Activated naive CD4-positive, alpha-beta T cell (primary cell): ENCODE measurements at places on chromosomes 13 and 19.

- DNase-seq = no peak
Observed at GRCh38 chr13:47372751-47373150, 475.9 kb upstream of the HTR2A start.

DNA sequence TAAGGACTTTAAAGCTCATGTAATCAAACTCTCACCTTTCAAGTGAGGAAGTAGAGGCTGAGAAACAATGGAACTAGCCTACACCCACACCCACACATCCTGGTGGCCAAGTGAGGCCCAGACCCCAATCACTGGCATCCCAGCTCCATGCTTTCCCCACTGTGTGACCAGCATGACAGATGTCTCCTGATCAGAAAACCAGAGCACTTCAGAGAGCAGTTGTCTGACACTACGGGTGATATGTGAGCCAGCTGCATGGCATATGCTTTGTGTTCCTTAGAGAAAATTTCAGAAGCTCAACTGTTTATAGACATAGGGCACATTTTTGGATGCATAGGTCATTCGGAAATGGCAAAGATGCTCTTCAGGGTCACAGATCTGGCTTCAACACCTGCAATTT, 315.2 kb downstream of the NDFIP2 start:
- DNase-seq = no peak

DNA sequence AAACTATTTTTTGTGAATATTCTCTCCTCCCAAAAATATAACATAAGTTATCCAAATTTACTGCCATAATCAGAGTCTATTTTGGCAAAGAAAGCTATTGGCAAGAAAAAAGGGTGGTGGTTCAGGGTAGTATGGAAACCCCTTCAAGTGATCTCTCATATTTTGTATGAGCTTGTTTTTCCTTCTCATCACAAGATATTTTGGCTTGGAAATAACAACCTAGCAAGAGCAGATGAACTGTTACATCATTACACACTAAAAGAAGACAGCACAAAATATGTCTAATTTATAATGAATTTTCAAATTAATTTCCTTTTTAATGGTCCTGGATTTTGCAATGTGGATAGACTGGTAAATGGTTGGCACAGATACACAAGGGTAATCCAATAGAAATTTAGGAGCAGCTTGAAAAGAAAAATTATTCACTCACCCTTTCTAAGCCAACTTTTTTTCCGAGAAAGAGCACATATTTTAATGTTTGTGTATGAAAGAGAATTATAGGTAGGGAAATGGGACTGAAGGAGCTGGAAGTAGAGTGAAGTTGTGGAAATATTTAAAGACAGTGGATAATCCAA, 225.1 kb downstream of the EFNB2 start:
- DNase-seq = no peak

- no peak for DNase-seq
Observed at GRCh38 chr19:43618921-43619261, 538 bp downstream of the ZNF428 start.

DNA sequence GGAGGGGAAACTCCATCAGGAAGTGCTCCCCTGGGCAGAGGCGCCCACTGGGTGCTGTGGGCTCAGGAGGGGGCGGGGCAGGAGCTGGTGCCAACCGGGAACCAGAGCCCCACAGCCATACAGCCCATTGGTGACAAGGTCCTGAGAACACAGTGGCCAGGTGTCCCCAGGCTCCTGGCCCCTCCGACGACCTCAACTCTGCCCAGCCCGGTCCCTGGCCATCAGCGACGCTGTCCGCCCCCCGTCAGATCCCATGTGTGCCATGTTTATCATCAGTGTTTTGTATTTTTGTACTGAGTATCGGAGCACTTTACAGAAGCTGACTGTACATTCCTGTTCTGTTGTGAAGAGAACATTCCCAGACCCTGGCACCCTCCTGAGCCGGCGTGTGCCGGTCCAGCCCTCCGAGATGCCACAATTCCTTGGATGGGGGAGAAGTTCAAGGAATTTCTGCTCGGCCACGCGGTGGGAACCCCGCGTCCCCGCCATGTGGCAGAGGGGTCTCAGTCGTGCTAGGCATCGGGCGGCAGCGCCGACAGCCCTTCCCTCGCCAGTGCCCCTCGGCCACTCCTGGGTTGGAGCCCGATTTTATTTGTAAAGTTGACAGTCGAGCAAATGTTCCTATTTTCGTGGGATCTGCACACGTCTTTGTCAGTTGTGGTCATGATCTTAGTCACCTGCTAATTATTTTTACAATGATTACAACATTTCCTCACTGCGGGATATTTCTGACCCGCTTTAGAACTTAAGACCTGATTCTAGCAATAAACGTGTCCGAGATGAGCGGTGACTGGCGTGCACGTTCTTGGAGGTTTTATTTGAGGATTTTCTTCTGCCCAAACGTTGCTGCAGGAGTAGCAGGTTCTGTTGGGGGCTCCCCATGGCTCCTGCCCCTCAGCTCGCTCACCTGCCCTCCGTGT, 16.9 kb downstream of the PEX11G start:
- DNase-seq = no peak

GRCh38 chr13:44768239-44768638, 192.1 kb upstream of the TSC22D1 start:
- no peak for DNase-seq

DNA sequence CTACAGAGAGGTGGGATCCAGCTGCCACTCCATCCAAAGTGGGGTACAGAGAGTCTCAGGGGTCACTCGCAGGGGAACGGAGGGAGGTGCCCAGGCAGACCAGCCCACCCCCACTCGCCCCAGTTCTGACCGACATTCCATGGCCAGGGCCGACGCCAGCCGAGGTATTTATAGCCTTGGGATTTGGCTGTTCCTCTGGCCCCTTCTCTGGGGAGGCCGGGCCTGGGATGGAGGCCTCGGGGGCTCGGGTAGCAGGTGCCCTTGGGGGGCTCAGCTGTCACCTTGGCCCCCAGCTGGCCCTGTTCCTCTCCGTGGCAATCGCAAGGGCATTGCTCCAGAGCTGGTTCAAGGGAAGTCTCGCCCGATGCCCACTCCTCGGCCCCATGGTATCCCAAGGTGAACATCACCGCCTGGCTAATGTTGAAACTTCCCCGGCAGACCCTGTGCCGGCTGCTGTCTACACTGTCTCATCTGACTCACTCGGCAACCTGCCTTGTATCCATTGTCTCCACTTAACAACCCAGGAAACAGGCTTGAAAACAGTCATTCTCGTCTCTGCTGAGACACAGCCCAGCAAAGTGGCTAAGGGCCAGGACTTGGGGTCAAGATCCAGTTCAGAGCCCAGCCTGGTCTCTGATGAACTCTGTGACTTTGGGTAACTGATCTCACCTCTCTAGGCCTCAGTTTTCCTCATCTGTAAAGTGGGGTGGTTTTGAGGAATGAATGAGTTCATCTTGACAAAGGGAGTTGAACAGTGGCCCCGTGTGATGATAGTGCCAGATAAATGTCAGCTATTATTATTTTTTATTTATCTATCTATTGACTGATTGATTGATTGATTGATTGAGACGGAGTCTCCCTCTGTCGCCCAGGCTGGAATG, 9.7 kb downstream of the PRKACA start:
- no peak for DNase-seq

DNA sequence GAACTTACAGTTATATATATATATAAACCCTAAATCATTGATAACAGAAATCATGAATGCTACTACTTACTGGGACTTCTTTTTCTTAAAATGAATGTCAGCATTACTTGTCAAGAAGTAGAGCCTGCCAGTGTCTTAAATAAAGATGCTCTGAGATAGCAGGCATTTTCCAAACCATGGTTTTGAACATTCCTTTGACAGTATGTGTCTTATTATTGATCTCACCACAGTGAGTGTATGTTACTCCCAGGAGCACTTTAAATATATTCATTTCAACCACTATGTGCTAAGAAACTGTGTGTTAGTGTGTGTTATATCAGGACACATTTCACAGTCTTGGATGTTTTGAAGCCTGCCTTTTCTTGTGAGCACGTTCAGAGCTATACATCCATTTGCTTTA, 28.2 kb downstream of the TNFRSF19 start:
- DNase-seq = no peak

DNA sequence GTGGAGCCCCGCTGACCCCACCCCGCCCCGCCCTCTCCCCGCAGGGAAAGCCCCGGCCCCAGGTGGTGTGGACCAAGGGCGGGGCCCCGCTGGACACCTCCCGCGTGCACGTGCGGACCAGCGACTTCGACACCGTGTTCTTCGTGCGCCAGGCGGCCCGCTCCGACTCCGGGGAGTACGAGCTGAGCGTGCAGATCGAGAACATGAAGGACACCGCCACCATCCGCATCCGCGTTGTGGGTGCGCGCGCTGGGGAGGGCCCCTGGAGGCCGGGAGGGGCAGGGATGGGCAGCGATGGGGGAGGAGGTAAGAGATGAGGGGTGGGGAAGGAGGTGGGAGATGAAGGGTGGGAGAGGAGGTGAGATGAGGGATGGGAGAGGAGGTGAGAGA, 17.2 kb upstream of the EMC10 start:
- no peak for DNase-seq

DNA sequence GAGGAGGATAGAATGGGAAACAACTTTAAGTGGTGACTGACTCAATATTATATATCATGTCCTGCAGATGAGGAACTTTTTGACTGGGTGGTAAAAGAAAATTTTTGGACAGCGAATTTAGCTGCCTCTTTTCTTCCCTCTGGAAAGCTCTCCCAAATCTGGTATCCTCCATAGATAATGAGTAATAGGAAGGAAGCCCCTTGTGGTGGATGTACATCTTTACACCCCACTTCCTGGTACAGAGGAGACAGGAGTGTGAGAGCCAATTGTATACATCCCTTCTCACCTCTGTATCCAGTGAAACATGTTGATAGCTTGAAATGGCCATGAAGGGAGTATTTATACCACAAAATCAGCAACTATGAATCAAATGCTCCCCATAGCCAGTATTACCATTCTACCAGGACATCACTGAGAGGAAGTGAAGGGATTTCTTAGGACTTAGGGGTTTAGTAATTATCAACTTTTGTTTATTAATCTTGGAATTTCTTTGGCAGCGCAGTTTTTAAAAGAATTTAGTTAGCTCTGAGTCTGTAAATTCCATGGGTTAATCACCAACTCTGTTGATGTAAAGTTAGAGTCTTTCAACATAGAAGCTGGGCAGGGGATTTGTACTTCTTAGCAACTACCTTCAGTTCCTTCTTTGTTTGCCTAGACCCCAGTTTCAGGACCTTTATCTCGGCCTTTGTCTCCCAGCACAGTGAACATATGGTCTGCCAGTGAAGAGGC, 17.0 kb upstream of the TDRD3 start:
- no peak for DNase-seq

DNA sequence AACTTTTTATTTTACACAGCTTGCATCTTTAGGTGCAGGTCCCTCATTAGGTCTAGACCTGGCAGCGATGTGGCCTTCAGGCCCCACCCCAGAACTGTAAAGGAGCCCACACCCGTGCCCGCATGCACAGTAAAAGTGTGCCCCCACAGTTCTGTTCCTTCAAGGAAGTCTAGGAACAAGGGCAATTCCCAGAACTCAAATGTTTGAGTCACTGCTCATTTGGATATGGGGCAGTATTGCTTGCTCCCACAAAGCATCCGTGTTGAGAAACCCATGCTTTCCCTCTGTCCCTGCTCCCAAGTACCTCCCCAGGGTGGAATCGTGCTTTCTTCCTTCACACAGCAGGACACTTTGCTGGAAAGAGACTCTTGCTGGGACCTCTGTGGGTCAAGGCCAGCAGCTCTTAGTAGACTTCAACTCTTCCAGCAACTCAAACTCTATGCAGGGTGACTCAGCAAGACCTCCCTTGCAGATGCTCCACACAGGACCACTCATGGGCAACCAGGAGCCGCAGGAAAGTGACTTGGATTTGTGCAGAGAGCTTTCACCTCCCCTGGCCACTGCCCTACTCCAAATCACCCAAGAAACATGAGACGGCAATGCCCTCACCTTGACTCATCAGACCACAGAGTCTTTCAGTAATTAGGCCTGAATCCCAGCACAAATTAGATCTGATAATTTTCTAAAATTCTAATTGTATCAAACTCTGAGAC, 12.3 kb downstream of the SLC7A1 start:
- DNase-seq = no peak

DNA sequence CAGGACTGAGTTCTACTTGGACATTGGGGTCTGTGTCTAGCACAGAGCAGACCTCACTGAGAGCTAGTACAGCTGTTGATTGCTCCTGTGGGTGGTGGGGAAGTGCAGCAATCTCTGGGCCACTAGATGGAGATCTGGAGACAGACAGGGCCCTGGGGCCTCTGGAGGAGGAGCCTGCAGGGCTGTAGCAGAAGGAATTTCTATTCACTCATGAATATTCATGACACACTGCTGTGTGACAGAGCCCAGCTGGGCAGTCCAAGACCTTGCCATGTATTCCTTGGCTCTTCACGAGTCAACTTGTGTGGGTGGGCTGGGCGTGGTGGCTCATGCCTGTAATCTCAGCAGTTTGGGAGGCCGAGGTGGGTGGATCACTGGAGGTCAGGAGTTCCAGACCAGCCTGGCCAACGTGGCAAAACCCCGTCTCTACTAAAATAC, 37.5 kb downstream of the SUGP2 start:
- DNase-seq = no peak

- no peak for DNase-seq
Observed at GRCh38 chr19:49528211-49528771, 488 bp downstream of the RCN3 start.

- no peak for DNase-seq
Observed at GRCh38 chr19:21587117-21587461, 81.7 kb downstream of the ZNF429 start.

DNA sequence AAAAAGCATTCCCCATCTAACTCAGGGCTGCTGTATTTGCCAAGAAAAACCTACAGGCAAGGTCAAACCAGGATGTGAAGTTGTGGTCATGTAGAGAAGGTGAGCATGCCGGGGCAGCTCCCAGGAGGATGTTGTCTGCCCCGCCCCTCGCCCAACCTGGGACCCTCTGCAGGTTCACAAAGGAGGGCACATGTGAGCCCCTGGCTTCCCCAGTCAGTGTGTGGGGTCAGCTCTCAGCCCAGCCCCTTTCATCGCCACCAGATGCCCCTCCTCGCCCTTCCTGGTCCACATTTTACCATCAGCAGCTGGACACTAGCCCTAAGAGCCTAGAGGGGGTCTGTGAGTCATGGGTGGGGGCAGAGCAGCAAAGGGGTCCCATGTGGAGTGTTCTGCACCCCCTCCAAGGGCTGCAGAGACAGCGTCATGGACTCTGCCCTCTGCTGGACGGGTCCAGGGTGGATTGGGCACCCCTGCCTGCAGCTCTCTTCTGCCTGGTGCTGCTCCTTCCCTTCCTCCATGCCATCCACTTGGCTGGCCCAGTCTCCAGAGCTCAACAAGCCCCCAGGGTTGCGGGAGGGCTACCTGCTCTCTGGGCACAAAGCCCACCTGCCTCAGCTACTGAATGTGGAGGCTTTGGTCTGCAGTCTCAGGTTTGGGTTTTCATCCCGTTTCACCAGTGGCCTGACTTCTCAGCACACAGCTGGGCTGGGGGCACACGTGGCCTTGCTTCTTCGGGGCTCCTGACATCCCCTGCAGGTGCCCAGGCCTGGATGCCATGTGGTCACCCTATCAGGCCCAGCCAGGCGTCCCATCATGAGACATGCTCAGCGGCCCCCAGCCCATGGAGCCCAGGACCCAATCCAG, 3.7 kb downstream of the PLEKHF1 start:
- no peak for DNase-seq
